ENCODE measurements at places on chromosomes 2 and 18.

DNA sequence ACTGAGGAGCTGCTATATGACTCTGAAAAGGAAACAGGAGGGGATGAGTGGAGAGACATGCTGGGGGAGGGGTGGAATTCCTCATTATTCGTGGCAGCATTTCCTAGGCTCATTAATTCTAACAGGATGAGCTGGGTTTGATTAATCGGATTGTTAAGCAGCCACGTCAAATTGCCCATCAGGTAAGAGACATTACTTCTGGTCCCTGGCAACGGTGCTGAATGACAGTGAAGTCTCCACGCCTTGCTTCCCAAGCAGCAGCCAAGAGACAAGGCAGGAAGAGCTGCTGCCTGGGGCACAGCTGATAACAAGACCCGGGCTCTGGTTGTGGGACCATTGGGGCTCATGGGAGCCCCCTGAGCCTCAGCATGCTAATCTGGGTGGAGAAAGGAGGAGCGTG, 86.6 kb downstream of the MARCHF4 start:
- no peak for DNase-seq

DNA sequence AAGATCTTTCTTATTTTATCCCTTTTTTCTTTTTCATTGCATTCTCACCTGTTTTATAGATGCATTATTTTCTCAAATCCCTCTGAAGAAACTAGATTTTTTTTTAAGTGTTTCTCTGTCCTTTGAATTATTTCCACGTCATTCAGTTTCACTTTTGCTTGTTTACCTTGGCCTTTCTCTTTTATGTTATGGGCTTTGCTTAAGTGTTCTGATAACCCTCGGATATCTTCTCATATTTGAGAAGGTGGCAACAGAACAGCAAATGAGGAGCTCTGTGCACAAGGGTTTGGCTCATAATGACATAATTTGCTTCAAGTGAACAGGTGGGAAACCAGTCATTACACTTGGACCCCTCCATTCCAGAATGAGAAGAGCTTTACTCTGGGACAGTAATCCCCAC, 111.9 kb downstream of the C1D start:
- DNase-seq = no peak

DNA sequence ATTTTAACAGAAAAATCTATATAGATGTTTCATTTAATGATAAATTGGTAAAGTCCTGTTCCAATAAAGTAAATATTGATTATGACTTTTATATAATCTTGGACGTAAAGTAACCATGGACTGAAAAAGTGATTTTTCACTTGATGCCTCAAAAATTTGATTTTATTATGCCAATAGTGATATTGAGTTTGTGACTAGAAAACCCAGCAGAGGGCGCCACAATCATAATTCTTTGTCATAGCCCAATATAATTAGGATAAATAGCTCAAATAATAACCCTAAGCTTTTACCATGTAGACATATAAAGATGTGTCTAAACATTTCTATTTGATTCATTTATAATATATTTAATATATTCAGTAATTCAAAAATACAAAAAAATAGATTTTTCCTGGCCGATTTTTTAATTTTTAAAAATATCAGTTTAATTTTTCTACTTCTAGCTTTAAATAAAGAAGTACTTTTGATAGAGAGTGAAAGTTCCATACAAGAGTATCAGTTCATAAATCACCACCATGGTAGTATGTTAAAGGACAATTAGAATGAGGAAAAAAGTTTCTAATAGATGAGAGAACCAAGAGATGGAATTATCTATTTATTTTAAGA, 30.7 kb downstream of the CAMKMT start:
- DNase-seq = peak; percentile 57

DNA sequence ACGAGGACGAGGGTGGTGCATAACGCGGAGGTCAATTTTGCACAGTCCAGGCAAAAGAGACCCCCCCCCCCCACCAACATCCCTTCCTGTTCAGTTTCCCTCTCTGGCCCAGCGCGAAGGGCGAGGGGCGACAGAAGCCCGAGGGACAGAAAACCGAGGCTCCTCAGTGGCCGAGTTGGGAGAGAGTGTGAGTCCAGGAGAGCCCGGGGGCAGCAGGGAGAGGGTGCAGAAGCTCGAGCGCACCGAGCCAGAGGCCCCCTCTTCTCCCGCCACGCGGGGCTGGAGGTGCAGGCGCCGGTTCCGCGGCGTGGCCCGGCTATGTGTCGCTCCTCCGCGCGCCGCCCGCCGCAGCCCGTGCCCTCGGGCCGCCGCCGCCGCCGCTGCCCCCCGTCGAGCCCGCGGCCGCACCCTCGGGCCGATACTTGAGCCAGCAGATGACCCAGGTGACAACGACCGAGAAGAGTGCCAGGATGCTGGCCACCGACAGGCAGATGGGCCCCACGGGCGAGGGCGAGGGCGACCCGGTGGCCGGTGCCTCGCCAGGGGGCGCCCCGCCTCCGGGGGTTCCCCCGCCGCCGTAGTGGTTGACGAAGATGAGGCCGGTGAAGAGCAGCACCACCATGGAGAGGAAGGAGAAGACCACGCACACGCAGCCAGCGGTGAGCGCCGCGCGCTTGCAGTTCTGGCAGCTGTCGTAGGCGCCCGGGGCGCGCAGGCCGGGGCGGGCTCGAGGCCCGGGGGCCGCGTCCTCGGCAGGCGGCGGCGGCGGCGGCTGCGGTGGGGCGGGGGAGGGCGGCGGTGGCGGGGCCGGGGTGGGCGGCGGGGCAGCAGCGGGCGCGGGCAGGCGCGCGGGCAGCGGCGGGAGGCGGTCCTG, 20.2 kb upstream of the PAX3 start:
- DNase-seq = no peak

GRCh38 chr2:147441182-147441581, 403.6 kb upstream of the ACVR2A start:
- DNase-seq = no peak

- no peak for DNase-seq
Observed at GRCh38 chr2:666441-666840, 10.8 kb downstream of the TMEM18 start.
